ENCODE measurements at places on chromosomes 13 and 19. TPM values are rescaled to one million over a fixed set of nuclear protein-coding genes. Genes with fewer than 3 reads are reported as not detected.

Gene CD37
- 30.3 TPM for total RNA-seq

DNA sequence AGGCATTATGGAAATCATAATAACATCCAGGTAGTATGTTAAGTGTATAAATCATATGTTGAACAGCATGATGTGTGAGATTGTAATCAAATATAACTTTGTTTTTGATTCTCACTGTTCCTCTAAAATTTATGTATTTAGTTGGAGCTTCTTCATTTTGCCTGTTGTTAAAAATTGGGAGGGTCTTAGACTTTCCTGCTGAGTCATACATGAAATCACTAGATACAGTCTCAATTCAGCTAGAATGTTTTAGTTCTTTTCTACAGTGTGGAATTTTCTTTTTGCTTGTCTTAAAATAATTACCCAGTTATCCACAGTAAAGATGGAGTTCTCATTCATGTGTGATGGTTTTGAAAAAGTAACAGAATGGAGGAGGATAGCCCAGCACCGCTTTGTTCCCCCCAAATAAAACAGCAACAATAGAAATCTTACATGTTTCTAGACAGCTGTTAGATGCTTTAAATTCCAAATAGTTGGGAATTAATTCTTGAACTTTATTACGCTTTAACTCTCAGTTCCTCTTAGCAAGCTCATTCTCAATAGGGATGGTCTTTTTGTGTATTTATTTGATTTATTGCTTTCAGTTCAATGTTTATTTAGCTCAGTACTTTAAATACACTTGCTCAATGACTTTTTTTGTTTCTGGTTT is 109.5 kb downstream of the PDS5B start:
- H3K27ac ChIP-seq, result no peak overlapping the region
- H3K4me1 ChIP-seq, result no peaks in the 10 kb centered on the region
- DNase-seq, result no peak

GRCh38 chr19:14786421-14786851 is 8.1 kb upstream of the ADGRE2 start:
- H3K4me3 ChIP-seq, result no peak overlapping the region
- H3K4me1 ChIP-seq, result no peaks in the 10 kb centered on the region
- peaks cover 44% of the 10 kb centered on the region for H3K27me3 ChIP-seq
- H3K27ac ChIP-seq, result no peak overlapping the region
- H3K36me3 ChIP-seq, result no peaks in the 10 kb centered on the region
- no peak for DNase-seq

DNA sequence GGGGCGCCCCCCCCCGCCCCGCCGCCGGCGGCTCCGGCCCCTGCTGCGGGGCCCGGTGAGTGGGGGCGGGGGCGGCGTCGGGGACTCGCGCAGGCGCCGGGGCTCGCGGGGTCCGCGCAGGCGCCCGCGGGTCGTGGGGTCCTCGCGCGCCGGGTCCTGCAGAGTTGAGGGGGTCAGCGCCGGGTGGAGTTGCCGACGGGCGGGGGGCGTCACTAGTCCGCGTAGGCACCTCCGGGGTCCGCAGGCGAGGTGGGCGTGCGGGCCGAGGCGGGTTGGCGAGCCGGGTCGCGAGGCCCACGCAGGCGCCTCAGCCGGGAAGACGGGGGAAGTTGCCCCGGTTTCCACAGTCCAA is 365 bp downstream of the PPP6R1 start:
- DNase-seq, result no peak
- H3K4me3 ChIP-seq, result peak overlapping the region; percentile 98
- H3K27ac ChIP-seq, result peak overlapping the region; percentile 93
- H3K36me3 ChIP-seq, result peaks cover 7% of the 10 kb centered on the region

Gene FBXO17
- 1.8 TPM for total RNA-seq

Gene LGALS4
- total RNA-seq, result 32.1 TPM

GRCh38 chr13:27170221-27170515 is 1.4 kb downstream of the USP12 start:
- H3K4me3 ChIP-seq, result peak overlapping the region; percentile 97
- DNase-seq, result no peak
- H3K36me3 ChIP-seq, result no peaks in the 10 kb centered on the region

GRCh38 chr13:33628662-33629061 is 189.3 kb upstream of the RFC3 start:
- no peaks in the 10 kb centered on the region for H3K36me3 ChIP-seq
- no peaks in the 10 kb centered on the region for H3K4me1 ChIP-seq
- DNase-seq, result no peak
- no peak overlapping the region for H3K27ac ChIP-seq
- no peaks in the 10 kb centered on the region for H3K27me3 ChIP-seq
- no peak overlapping the region for H3K4me3 ChIP-seq

DNA sequence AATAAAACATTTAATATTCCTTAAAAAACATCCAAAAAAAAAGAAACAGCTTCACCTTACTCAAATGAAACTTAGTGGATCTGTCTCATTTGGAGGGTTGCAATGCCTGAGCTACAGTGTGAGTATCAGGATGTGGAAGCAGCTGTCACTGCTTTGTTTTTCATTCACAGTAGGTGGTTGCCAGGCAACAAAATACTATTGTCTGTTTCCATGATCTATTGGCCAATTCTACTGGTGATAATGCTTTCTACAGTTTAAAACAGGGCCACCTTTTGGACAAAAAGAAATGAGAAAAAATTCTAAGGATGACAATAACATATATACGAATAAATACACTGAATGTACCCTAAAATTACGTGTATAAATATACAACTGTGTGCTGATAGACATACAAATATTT is 3.0 kb downstream of the ENOX1 start:
- no peak overlapping the region for H3K27ac ChIP-seq
- H3K36me3 ChIP-seq, result no peaks in the 10 kb centered on the region
- no peak overlapping the region for H3K4me3 ChIP-seq
- H3K27me3 ChIP-seq, result peaks cover 29% of the 10 kb centered on the region
- peak; percentile 76 for DNase-seq

DNA sequence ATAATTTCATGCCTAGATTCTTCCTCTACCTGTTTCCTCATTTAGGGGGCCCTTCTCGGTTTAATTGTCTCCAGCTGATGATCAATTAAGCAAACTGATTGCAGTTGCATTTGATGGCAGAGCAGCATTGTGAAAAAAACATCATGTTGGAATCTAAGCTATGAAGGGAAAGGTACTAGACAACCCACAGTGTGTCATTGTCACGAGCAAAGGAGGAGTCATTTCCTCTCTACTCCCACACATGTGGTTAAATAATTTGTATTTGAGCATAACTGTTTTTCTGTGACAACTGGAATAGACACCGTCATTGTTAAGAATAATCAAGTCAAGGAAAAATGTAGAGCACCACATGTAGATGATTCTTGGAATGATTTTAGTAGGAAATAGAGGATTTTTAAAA is 240.3 kb downstream of the DCT start:
- H3K36me3 ChIP-seq, result no peaks in the 10 kb centered on the region
- H3K27me3 ChIP-seq, result no peaks in the 10 kb centered on the region
- H3K27ac ChIP-seq, result no peak overlapping the region
- no peak overlapping the region for H3K4me3 ChIP-seq
- no peaks in the 10 kb centered on the region for H3K4me1 ChIP-seq

- H3K4me1 ChIP-seq, result no peaks in the 10 kb centered on the region
- peaks cover 69% of the 10 kb centered on the region for H3K27me3 ChIP-seq
- H3K27ac ChIP-seq, result no peak overlapping the region
These were observed 29.2 kb downstream of the SHANK1 start for GRCh38 chr19:50690439-50690838.

- no peak overlapping the region for H3K4me3 ChIP-seq
- no peaks in the 10 kb centered on the region for H3K36me3 ChIP-seq
- H3K27ac ChIP-seq, result no peak overlapping the region
- H3K27me3 ChIP-seq, result no peaks in the 10 kb centered on the region
- no peaks in the 10 kb centered on the region for H3K4me1 ChIP-seq
- no peak for DNase-seq
These were observed 7.6 kb upstream of the NAXD start for GRCh38 chr13:110607675-110608224.

DNA sequence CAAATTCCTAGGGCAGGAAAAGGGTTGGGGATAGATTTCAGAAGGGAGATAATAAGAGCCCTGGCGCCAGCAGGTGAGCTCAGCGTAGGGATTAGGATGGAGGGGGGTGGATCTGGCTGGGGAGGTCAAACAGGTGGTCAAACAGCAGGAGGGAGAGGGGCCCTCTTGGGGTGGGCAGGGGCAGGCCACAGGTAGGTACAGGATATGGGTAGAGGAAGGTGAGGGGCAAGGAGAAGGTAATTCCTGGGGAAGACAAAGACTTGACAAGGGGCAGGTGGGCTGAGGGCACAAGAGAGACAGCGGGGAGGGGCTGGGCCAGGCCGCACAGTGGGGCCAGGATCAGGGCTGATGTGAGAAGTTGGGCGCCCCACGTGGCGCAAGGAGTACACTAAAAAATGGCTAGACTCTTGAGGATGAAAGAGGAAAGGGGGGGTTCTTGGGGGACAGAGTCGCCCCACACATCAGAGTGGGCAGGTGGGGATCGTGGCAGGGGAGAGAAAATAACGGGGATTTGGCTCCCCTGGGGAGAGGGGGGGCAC is 713 bp downstream of the KRI1 start:
- H3K4me3 ChIP-seq, result peak overlapping the region; percentile 90
- no peaks in the 10 kb centered on the region for H3K27me3 ChIP-seq
- H3K27ac ChIP-seq, result peak overlapping the region; percentile 92

Gene CCNA1
- 1.8 TPM for total RNA-seq

DNA sequence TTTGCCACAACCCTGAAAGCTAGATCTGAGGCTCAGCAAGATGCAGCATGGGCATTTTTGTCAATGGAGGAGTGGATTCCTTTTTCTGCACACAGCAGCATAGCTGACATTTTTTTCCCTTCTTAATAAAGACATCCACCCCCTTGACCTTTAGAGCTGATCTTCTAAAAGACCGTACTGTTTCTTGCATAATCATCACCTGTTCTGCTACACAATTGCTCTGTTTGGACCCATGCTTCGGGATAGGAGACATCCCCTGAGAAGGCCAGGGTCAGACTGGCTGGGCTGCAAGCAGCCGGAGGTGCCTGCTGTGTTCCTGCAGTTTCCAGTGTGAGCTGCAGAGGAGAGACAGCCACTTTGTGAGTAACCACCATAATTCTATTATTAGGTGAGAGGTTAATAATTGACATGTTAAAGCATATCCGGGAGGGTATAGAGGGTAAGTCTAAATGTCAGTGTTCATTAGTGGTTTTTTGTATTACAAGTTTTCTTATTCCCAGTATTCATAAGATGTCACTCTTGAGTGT is 108.5 kb upstream of the C1QTNF9B start:
- H3K4me3 ChIP-seq, result no peak overlapping the region
- no peaks in the 10 kb centered on the region for H3K36me3 ChIP-seq
- H3K27ac ChIP-seq, result no peak overlapping the region

DNA sequence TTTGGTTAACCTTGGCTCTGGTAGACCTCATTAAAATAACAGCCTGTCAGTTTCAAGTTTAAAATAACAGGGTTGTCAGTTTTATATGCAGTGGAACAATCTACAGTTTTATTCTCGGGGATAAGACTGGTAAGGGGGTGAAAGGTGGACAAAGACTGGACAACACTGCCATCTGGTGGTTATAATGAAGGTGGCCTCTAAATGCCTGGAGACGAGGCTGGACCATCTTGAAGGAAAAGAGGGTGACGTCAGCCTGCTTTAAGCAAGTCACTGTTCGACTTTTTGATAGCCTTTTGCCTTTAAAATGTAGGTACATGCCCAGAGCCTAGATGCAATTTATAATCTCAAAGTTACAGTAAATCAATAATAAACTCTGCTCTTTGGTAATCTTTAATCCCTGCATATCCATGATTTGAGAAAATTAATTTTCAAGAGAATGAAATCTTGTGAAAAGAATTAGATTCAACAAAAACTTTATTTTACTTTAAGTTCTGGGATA is 117.0 kb downstream of the DCT start:
- H3K27ac ChIP-seq, result no peak overlapping the region
- peak; percentile 95 for DNase-seq
- no peaks in the 10 kb centered on the region for H3K27me3 ChIP-seq
- H3K4me1 ChIP-seq, result peaks cover 6% of the 10 kb centered on the region

Gene EXOC3L2
- 0.73 TPM for total RNA-seq

DNA sequence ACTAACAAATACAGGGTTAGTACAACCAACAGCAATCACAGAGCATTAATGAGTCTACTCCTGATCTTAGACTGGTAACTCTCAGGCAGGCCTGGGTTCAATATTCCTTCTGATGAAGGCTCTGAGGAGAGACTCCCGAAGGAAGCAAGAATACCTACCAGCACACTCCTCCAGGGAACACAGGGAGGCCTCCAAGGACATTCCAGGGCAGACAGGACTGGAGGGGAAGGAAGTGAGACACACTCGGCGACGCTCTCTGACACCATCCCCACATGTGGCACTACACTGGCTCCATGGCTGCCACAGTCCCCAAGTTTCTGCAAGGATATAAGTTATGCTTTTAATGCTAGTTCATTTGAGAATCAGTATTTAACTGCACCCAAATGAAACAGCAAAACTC is 20.1 kb downstream of the THSD1 start:
- no peak for DNase-seq
- no peaks in the 10 kb centered on the region for H3K4me1 ChIP-seq
- H3K4me3 ChIP-seq, result no peak overlapping the region
- no peaks in the 10 kb centered on the region for H3K36me3 ChIP-seq

Gene KLK2
- 94.6 TPM for total RNA-seq

- H3K27ac ChIP-seq, result no peak overlapping the region
- no peak for DNase-seq
- H3K4me3 ChIP-seq, result no peak overlapping the region
- H3K4me1 ChIP-seq, result no peaks in the 10 kb centered on the region
- no peaks in the 10 kb centered on the region for H3K27me3 ChIP-seq
These were observed 41.8 kb downstream of the EFNB2 start for GRCh38 chr13:106493533-106494220.

GRCh38 chr19:38502410-38503076 is 69.1 kb downstream of the RYR1 start:
- H3K4me1 ChIP-seq, result no peaks in the 10 kb centered on the region
- H3K4me3 ChIP-seq, result no peak overlapping the region

DNA sequence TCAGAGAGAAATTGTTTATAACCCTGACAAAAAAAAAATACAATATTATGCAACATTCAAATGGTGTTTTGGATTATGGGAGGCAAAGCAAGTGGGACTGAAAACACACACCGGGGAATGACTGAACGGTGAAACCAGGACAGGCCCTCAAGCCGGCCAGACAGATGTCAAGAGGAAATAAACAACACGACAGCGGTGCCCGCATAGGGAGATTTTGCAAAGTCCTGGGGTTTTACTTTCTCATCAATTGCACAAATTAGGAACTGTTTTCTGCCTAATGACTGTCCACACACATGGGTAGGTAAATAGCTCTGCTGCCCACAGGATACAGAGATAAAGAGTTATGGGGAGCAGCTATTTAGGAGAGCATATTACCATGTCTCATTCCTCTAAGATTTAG is 134.5 kb downstream of the IRS2 start:
- no peaks in the 10 kb centered on the region for H3K36me3 ChIP-seq
- no peak overlapping the region for H3K27ac ChIP-seq
- H3K4me3 ChIP-seq, result no peak overlapping the region

Gene HNRNPL
- 148 TPM for total RNA-seq

All from stomach (tissue), 19 donors.